ENCODE measurements at places on chromosomes 7 and 10.

DNA sequence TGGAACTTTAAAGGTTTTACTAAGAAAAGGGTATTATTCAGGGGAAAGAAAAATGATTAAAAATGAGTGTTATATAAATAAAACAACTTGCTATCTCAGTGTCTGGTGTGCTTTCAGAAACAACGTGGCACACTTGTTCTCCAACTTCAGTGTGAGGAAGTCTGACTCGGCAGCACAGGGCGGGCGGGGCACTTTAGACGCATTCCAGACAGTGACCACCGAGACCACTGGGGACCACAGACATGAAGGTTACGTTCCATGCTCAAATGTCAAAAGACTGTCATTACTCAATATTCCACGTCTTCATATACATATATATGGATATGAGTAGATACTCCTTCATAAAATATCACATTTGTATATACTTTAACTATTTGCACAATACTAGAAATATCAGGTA, 87.0 kb downstream of the LARP4B start:
- no peak for DNase-seq

GRCh38 chr7:15580604-15581351, 19.0 kb upstream of the AGMO start:
- DNase-seq = no peak

- peak; percentile 70 for DNase-seq
Observed at GRCh38 chr7:100675581-100676350, 2.2 kb downstream of the GNB2 start.

DNA sequence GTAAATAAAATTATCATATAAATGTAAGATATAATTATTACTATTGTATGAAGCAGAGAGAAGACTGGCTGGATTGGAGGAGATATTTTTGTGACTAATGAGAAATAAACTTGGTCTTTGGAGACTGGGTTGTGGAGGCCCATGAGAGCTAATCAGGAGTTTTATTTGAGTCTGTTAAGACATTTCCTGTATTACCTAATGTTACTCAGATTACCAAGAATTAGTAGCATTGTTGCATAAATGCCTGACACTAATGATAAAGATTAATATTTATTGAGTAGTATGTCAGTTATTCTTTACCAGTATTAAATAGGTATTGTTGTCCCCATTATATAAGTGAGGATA, 7.1 kb downstream of the CCDC126 start:
- no peak for DNase-seq

DNA sequence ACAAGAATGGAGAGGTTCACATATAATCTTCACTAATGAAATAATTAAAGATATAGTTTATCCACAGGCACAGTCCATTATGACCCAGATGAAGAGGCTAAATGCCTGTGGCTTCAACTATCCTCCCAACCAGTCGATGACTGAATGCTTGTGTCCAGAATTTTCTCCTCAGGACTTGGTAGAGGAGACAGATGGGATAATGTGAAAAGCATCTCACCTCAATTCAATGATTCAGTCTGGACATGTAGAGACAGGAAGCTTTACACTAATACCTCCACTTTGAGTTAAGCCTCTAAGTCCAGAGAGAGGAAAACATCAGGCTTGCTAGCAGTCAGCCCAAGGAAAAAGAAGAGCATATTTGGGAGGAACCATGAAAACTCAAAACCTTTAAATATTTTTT, 59.1 kb upstream of the COL1A2 start:
- no peak for DNase-seq

- peak; percentile 23 for DNase-seq
Observed at GRCh38 chr7:30938435-30939316, 25.1 kb upstream of the GHRHR start.

DNA sequence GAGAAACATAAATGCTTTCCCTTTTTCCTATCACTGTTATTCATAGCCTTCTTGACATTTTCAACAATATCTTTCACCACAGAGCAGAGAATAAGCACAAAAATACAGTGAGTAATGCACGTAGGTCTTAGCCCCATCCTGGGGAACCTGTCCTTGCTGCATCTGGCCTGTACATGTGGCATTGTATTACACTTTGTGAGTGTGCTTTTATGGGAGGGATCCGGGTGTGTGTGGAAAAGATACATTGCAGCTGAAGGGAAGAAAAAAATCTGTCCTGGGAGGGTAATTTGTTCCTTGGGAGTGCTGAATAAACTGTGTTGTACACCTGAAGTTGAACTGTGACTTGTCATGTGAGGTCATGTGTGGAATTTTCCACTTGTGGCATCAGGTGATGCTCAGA, 422.7 kb upstream of the LRGUK start:
- no peak for DNase-seq

DNA sequence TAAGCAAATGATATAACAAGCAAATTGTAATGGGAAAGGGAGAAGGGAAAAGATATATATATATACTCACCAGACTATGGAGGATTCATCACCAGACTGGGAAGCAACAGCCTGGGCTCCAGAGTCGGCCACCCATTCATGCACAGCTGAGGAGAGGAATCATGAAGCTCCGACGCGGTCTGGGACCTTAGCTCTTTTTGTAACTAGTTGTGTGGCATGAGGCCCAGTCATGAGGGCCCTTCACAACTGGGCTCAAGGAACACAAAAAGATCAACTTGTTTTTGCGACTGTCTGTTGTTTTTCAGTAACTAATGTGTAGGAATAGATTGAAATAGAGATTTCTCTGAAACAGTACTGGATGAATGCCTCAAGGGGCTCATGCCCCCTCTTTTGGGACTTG, 911.2 kb downstream of the TYW1 start:
- no peak for DNase-seq

DNA sequence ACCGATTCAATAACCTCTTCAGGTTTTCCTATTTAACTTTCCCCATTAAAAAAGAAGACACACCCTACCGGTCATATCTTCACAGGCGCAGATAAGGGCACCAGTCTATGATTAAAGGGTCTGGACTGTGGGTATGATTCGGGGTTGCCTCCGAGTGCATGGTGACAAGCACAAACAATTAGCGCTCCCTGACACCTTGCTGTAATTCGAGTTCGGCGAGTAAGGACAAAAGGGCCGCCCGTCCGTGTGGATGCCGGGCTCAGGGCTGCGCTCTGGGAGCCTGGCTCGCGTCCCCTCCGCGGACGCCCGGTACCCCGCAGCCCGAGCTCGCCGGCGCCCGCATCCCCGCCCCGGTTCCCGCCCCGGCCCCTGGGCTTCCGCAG, 111.9 kb upstream of the RHEB start:
- DNase-seq = no peak

DNA sequence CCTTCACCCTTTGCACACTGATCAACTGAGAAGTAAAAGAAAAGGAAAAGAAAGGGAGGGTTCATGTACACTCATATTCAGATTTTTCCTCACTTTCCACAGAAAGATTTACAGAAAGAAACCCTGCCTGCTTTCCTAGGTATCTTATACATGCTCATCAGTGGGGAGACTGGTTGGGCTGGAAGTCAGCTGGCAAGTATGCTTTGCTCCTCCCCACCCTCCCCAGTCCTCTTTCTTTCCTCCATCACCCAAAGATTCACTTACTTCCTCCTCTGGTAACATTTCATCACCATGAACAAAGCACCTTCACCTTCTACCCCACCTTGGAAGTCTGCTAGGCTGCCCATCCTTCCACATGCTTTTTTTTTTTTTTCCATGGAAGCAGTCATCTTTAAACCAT, 153.2 kb upstream of the NRBF2 start:
- no peak for DNase-seq

Data from stimulated activated CD8-positive, alpha-beta memory T cell treated with anti-CD3 and anti-CD28 coated beads, Interleukin-2, amount 100 ng/mL, for 1 hour (primary cell).